ENCODE measurements at places on chromosomes 3 and 15.

DNA sequence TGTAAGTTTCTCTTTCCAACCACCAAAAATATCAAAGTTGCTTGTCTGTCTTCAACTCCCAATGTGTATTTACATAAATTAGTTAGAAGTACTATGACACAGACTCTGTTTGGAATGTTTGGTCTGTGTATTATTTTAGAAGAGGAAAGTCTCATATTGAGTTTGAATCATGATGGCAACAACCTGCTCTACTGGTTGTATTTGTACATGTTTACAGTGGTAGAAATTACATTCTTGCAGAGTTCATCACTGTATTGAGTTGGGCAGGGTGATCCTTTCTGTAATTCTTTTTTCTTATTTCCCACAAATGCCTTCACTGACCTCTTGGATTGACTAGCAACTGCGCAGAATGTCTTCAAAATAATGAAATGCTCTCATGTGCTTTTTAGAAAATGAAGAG, 149.6 kb downstream of the CHL1 start:
- DNase-seq = no peak

DNA sequence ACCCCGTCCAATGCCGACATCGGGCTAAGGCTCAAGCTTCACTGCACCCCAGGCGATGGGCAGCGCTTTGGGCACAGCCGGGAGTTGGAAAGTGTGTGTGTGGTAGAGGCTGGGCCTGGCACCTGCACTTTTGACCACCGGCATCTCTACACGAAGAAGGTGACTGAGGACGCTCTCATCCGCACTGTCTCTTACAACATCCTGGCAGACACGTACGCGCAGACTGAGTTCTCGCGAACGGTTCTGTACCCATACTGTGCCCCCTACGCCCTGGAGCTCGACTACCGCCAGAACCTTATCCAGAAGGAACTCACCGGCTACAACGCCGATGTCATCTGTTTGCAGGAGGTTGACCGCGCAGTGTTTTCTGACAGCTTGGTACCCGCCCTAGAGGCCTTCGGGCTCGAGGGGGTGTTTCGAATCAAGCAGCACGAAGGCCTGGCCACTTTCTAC, 1.0 kb downstream of the PDE12 start:
- no peak for DNase-seq

- no peak for DNase-seq
These were observed 143.3 kb upstream of the GMNC start for GRCh38 chr3:191005790-191006189.

GRCh38 chr3:73633916-73634344, 9.2 kb upstream of the PDZRN3 start:
- no peak for DNase-seq

- DNase-seq = no peak
These were observed 68.9 kb upstream of the GOLGA6B start for GRCh38 chr15:72585476-72586058.

DNA sequence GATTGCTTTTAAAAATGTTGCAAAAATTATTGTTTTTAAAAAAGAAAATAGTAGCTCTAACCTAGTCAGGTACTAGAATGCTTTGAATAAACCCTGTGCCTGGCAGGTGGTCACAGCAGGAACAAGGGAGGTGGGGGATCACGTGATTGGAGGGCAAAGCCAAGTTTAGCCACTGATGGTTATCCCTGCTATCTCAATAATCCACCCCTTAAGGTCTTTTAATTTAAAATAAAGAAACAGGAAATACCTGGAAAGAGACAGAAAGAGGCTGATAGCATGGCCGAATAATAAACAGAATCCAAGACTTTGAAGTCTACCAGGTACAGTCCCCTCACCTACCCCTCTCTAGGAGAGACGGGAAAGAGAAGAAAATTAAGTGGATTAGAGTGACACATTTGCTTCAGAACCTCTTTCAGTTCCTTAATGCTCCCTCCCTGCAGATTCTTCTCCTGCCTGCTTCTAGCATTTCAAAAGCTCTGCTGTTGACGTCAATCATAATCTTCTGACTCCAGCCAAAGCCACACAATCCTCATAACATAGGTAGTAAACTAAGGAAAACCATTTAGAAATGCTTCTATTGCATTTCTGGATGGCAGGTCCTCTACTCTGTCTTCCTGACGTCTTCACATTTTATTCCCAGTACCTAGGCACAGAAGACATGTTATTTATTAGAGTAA, 303.4 kb upstream of the MME start:
- no peak for DNase-seq

GRCh38 chr15:29403772-29404171, 134.2 kb upstream of the NSMCE3 start:
- no peak for DNase-seq

GRCh38 chr3:194137008-194137505, 1.1 kb downstream of the HES1 start:
- DNase-seq = no peak

GRCh38 chr3:138082085-138082991, 33.1 kb downstream of the DZIP1L start:
- no peak for DNase-seq

GRCh38 chr15:99073008-99073717, 31.7 kb upstream of the SYNM start:
- no peak for DNase-seq

DNA sequence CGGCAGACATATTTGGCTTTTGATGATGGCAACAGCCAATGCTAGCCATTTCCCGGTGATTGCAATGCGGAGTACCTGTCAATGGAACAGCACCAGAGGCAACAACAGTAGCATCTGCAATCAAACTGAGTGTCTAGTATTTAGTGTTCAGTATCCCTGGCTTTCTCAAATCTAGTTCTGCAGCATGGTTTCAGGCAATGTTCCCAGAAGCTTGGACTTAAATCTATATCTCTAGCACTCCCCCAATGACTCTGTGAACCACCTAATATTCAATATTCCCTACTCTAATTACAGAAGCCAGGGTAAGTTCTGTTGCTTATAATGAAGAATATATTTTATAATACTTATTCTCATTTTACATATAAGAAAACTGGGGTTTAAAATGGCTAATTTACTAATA, 48.2 kb downstream of the TBL1XR1 start:
- DNase-seq = no peak

Measured in stimulated activated CD8-positive, alpha-beta memory T cell treated with anti-CD3 and anti-CD28 coated beads, Interleukin-15, amount 100 ng/mL, for 4 hours (primary cell).